Suppressor macrophage (primary cell): ENCODE measurements at places on chromosomes 7 and 10.

- DNase-seq = peak; percentile 36
Measured at GRCh38 chr7:81447351-81447952, 322.4 kb downstream of the HGF start.

- no peak for DNase-seq
Measured at GRCh38 chr7:40306596-40306995, 171.8 kb downstream of the SUGCT start.

- DNase-seq = no peak
Measured at GRCh38 chr10:21053953-21054690, 157.0 kb upstream of the NEBL start.

DNA sequence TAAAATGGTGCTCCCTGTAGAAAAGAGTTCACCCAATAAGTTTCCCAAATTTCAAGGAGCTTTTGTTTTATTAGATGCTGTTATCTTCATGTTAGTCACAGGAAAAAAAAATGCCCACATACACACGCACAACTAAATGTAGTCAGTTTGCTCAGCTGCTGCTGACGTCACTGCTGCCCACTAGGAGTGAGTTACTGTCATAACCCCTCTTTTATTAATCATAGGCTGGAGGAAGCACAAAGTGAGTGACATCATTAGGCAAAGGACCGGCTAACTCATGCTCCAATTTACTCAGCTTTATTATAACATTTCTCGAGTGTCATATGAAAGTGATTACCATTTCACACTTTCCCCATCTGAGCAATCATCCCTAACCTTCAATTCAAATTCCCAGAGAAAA lies 6.7 kb upstream of the INHBA start:
- DNase-seq = peak; percentile 88

DNA sequence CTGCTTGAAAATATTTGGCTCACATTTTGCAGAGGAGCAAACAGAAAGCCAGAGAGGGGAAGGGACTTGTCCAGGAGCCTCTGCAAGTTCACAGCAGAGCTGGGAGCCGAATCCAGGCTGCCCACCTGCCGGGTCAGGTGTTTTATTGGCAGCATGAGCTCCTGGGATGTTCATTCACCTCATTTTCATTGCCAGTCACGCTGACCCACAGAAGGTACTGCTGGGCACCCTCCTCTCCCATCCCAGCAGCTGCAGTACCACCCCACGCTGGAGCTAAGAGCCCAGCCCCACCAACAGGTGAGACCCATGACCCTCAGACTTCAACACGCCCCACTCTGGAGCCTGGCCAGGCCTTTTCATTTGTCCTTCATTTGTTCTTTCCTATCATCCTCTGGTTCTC lies 102.7 kb downstream of the GRID1 start:
- DNase-seq = no peak

- peak; percentile 12 for DNase-seq
Measured at GRCh38 chr7:117750612-117751563, 122.4 kb downstream of the CTTNBP2 start.

DNA sequence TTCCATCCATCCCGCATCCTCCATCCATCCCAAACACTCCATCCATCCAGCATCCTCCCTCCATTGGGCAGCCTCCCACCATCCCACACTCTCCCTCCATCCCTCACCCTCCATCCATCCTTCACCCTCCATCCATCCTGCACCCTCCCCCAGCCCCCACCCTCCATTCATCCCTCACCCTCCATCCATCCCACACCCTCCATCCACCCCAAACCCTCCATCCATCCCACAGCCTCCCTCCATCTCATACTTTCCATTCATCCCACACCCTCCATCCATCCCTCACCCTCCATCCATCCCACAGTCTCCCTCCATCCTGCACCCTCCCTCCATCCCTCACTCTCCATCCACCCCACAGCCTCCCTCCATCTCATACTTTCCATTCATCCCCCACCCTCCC lies 60.4 kb downstream of the FOXI2 start:
- no peak for DNase-seq

DNA sequence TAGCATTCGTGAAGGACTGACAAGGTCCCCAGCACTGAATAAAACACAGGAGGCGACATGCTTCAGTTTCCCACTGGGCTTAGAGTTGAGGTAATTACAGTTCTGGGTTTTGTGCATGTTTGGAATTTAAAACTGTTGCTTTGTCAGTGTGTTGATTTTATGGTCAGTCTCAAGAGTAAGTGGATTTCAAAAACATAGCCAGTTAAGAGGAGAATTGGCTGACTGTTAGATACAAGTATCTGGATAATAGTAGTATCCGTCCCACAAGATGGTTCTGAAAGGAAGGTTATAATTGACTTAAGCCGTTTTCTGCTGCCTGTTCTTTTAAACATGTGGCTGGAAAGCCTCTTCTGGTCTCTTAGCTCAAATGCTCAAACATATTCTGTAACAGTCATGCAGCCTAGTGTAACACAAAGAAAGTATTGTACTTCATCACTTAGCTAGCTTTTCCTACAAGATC lies 170.9 kb downstream of the POLR1F start:
- no peak for DNase-seq

DNA sequence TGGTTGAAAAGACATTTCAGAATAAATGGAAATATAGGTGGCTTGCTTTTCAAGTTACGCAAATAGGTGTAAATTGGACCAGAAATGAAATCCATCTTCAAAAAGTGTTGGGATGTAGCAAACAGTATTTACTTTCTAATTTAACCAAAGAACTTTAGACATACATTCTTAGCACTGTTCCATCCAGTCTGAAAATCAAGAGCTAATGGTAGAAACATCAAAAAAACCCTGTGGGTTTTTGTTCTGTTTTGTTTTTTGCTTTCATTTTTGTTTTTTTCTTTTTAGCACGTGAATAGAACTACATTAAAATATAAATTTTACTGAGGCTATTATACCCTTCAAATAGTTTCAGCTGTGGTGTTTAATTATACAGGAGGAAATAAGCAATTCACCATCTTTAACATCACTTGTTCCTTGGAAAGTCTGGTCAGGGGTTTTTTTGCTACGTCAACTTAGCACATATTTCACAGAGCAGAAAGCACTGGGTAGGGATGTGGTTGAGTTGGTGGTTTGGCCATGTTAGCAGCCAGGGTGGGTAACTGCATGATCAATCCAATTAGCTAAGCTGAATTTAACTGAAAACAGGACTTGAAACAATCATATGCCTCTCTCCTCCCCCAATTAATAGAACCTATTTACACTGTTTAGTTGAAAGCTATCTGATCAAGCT lies 275.4 kb upstream of the PFKP start:
- DNase-seq = no peak

DNA sequence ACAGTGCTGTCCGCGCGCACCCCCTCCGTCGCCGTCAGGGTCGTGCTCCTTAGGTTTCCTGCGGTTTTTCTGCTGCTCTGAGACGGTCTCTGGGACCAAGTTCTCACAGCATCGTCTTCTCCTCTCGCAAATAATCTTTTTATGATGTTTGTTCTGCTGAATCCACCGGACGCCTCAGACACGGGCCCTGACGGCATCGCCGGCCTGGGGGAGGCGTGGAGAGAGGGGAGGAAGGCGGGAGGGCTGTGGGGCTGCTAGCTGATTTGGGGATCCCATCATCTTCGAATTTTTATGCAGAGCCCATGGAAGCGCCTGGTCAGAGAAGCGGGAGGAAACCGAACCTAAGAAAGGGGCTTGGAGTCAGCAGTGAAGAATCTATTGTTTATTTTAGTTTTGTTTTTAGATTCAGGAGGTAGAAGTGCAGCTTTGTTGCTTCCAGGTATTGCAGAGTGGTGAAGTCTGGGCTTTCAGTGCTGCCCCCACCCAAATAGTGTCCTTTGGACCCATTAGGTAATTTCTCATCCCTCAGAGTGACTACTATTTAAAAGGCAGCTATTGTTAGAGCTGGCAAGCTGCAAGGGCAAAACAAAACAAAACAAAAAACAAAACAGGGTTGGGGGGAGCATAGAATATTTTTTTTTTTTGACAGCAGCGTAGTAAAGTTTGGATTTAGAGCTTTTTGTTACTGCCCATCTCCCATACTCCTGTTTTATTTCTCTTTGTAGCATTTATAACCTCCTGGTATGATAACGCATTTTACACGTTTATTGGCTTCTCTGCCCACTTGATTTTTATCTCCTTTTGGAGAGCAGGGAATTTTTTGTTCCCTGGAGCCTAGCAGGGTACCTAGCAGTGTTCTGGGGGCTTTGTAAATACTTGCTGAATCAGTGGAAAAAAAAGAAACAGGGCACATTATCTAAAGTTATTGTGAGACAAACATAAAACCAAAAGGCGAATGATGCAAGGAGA lies 92.6 kb downstream of the SPAG6 start:
- DNase-seq = no peak

DNA sequence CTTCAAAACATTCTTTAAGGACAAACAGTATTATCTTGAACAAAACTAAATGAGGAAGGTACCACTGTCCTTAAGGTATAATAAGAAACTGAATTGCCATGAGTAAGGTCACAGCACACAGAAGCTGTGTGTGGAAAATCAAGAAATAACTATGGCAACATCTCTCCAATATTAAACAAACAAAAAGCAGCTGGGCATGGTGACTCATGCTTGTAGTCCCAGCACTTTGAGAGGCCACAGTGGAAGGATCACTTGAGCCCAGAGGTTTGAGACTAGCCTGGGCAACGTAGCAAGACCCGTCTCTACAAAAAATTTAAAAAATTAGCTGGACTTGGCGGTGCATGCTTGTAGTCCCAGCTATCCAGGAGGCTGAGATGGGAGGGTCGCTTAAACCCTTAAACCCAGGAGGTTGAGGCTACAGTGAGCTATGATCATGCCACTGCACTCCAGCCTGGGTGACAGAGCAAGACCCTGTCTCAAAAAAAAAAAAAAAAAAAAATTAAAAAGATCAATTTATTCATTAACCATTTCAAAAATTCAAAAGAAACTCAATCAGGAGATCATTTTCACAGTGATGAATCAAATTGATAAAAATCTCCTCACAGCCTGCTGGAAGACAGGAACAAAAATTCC lies 195.4 kb downstream of the SKIDA1 start:
- no peak for DNase-seq

DNA sequence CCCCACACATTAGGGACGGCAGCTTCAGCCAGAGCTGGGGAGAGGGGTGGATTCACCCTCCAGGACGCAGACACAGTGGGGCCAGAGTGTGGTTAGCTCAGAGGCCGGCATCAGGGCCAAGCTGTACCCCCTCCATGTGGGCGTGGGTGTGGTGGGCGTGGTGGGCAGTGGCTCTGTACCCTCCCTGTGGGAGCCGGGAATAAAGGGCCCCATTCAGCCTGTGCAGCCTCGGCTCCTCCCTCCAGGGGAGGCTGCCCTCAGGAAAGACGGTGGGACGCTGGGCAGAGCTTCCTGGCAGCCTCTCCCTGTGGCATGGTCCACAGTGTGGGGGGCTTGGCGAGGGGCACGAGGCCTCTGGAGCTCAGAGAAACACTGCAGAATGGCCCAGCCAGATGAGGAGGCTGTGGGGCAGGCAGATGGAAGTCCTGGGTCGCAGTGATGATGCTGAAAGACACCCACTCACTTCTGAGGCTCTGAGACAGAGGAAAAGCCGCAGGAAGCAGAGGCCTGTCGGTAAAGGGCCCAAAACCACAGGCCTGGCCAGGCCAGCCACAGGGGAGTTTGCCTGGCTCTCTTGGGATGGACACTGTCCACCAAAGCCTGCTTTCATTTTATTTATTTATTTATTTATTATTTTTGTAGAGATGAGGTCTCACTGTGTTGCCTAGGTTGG lies 108.0 kb downstream of the SH3PXD2A start:
- no peak for DNase-seq

GRCh38 chr10:3486346-3487065 lies 298.5 kb downstream of the KLF6 start:
- no peak for DNase-seq

DNA sequence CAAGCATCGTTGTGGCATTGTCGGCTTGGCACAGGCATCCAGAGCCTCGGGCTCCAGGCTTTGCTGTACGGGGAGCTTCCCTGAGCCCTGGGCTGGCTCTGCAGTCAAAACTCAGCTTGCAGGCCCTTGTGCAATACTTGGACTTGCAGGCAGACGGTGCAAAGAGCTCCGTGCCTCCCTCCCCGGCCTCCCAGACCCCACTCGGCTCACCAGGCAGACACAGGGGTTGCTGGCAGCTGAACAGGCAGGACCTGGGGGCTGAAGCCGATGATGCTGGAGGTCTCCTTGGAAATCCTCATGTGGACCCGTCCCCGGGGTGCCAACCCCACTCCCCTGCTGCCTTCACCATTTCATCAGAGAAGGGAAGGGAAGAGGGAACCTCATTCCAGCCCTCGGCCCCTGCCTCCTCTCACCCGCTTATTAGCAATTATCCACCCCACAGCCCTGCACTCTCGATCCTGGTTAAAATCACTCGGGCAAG lies 59.6 kb upstream of the GNA12 start:
- DNase-seq = no peak

DNA sequence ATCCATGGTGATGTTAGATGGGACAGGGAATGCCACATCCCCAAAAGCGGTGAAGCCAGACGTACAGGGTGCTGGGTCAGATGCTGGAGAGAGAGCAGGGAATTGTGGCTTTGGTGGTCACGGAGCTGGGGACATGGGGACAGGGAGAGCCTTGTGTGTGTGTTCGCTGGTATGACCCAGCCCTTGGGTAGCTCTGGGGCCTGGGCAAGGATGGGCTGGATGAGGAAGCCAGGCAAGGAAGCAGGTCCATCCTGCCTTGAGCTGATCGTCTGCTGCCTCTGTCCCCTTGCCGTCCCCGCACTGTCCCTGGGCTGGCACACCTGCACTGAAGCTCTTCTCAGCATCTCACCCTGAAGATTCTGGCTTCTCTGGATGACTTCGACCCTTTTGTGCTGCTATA lies 15.4 kb upstream of the CLDN4 start:
- no peak for DNase-seq

DNA sequence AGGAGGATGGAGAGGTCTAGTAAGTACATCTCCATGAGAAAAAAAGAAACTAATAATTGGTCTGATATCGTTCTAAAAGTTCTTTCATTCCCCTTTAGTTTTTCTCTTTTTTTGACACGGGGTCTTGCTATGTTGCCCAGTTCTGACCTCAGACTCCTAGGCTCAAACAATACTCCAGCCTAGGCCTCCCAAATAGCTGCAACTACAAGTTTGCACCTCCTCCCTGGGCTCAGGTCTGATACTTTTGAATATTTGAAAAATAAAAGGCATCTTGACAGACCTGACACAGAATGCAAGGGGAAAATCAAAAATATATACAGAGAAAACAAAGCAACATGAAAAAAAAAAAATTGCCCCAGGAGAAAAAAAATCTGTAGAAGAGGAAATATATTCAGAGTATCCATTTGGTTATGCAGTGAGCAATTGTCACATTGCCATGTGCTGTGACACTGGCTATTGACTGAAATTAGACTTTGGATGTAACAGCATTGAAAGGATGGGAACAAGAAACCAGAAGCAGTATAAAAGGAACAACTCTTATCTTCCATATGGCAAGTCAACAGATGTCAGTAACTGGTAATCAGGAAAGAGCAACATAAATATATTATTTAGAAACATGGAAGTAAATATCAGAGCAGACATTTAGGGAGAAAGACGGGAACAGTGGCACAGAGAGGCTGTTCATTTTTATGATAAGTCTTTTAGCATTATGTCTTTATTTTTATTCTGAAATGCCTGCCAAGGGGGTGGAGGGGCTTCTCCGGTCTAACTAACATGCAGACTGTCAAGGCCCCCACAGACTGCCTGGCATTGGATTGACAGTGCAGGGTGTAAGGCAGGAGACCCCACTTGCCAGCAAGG lies 408.4 kb downstream of the PARD3 start:
- DNase-seq = peak; percentile 24
